ENCODE measurements at places on chromosomes 2 and 18.
A peak's percentile ranks its signal among the peaks of the same experiment; 100 is the strongest.

GRCh38 chr2:69209482-69209881, 177.5 kb downstream of the GFPT1 start:
- DNase-seq = no peak

- no peak for DNase-seq
Measured at GRCh38 chr2:42196403-42197267, 27.5 kb downstream of the EML4 start.

DNA sequence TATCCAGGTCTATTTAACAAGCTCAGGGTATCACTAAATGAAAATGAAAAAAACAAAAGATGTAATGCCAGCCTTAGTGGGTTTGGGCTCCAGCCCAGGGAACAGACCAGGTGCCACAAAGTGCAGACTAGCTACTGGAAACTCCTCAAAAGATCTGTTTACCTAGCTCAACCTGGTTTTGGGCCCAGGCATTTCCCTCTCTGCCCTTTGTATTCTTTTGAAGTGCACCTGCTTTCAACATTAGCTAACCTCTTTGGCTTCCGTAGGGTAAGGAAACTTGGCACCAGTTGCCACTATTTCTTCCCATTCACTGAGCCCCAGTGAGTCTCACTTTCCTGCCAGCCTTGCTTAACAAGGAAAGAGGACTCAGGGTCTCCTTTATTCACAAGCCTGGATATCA, 123.6 kb upstream of the CDCA7 start:
- peak; percentile 43 for DNase-seq

- no peak for DNase-seq
Measured at GRCh38 chr2:24892928-24893327, 27.1 kb downstream of the ADCY3 start.

- no peak for DNase-seq
Measured at GRCh38 chr2:220446106-220446712, 818.8 kb downstream of the SLC4A3 start.

Measured in left hindlimb (tissue), 1 donor.